Activated CD8-positive, alpha-beta memory T cell treated with anti-CD3 and anti-CD28 coated beads for 36 hours (primary cell): ENCODE measurements at places on chromosomes 5 and 9. TPM values are rescaled to one million over a fixed set of nuclear protein-coding genes. Genes with fewer than 3 reads are reported as not detected.

PDGFRB gene
- 0.61 TPM for total RNA-seq

PIP5KL1 gene
- total RNA-seq, result 1.0 TPM

NUTM2F gene
- total RNA-seq, result not detected

GMCL2 gene
- total RNA-seq, result not detected

TMEM252 gene
- not detected for total RNA-seq

FOXD4L5 gene
- total RNA-seq, result 0.15 TPM

CDC20B gene
- total RNA-seq, result 0.21 TPM

CRHBP gene
- not detected for total RNA-seq

ZNF354B gene
- total RNA-seq, result 11.3 TPM

QRFP gene
- total RNA-seq, result not detected

PRR7 gene
- total RNA-seq, result 18.7 TPM
